ENCODE measurements at places on chromosomes 2 and 18. TPM values are rescaled to one million over a fixed set of nuclear protein-coding genes. Genes with fewer than 3 reads are reported as not detected.
A peak's percentile ranks its signal among the peaks of the same experiment; 100 is the strongest.

DNA sequence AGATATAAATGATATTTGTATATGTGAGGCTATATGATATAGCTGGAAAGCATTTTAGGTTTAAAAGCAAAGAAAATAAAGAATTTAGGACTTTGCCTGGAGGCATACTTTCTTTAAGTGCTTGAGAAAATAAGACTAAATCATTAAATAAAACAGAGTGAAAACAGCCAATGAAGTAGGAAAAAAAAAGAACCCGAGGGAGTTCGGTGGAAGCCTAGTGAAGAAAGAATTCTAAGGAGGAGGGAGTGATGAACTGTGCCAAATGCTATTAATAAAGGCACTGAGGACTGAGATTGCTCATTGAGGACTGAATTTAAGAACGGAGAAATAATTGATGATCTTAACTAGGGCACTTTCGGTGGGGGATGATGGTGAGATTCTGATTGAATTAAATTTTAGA lies 573.5 kb downstream of the DSC3 start:
- no peaks in the 10 kb centered on the region for H3K4me1 ChIP-seq
- no peak for DNase-seq
- no peaks in the 10 kb centered on the region for H3K36me3 ChIP-seq
- H3K27ac ChIP-seq: no peak overlapping the region
- no peaks in the 10 kb centered on the region for H3K27me3 ChIP-seq

Gene CABYR
- total RNA-seq: 2.6 TPM

Gene ALPG
- not detected for total RNA-seq

- H3K27ac ChIP-seq: no peak overlapping the region
- no peaks in the 10 kb centered on the region for H3K36me3 ChIP-seq
- peaks cover 11% of the 10 kb centered on the region for H3K27me3 ChIP-seq
- no peaks in the 10 kb centered on the region for H3K4me1 ChIP-seq
- no peak overlapping the region for H3K4me3 ChIP-seq
These were observed 252.0 kb upstream of the MYT1L start for GRCh38 chr2:2582998-2583545.

Gene TCF7L1
- total RNA-seq: 0.12 TPM

Gene TNS1
- 0.80 TPM for total RNA-seq

Gene SPATA3
- total RNA-seq: not detected

GRCh38 chr2:170122883-170123547 lies 54.9 kb upstream of the MYO3B start:
- H3K27me3 ChIP-seq: no peaks in the 10 kb centered on the region
- no peaks in the 10 kb centered on the region for H3K4me1 ChIP-seq
- H3K4me3 ChIP-seq: no peak overlapping the region
- peaks cover 2% of the 10 kb centered on the region for H3K36me3 ChIP-seq
- H3K27ac ChIP-seq: no peak overlapping the region
- no peak for DNase-seq

DNA sequence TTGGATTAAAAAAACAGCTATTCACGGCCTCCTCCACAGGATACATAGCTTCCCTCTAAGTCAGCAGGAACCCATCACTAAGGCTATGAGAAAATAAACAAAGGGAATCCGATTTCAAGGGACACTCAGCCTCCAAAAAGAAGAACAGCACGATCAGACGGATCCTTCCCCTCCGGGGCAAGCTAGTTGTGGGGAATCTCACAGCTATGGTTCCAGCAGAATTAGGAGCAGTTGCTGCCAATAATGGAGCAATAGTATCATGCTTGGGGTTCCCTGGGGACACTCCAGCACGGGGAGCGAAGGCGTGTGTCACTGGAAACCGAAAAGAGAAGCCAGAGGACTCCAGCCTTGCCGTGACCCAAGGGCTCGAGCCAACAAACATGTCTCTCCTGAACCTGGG lies 163.1 kb downstream of the TTC32 start:
- no peaks in the 10 kb centered on the region for H3K36me3 ChIP-seq
- no peaks in the 10 kb centered on the region for H3K4me1 ChIP-seq
- H3K4me3 ChIP-seq: no peak overlapping the region
- no peak overlapping the region for H3K27ac ChIP-seq

DNA sequence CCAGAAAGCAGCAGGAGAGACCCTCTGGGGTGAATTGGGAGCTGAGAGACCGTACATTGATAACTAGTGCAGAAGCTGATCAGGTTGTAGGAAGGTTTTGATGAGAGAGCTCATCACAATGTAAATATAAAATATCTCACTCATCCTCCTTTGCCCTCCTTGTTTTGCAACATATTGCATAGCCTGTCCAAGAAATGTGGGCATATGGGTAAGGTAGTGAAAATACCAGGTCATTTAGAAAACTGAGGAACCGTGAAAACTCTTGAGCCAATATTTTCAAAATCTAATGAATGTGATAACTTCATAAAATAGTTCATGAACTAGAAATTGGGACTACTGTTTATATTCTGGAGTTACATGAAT lies 31.4 kb downstream of the C18orf54 start:
- no peaks in the 10 kb centered on the region for H3K36me3 ChIP-seq
- DNase-seq: no peak
- no peak overlapping the region for H3K4me3 ChIP-seq
- H3K27ac ChIP-seq: no peak overlapping the region

DNA sequence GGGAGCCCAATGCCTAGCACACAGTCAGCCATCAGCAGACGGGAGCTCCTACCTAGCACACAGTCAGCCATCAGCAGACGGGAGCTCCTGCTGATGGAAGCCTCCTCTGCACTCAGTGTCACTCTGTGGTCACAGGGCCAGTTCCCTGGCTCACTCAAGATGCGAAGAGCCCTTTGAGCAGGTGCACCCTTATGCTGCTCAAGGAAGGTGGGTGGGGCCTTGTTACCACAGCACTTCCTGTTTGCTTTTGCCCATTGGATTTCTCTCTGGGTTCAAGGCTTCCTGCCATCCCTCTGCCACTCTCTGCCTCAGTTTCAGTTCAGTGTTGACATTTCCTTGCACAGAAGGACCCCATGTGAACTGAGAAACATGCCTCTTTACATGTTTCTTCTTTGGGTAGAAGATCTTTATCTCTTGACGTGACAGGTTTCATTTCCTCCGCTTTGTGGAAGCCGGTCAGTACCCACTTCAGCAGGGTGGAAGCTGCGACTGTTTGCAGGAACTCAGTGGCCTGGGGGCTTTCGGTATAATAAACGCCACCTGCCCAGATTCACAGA lies 11.6 kb downstream of the TRIB2 start:
- H3K27ac ChIP-seq: peak overlapping the region; percentile 98
- H3K4me3 ChIP-seq: peak overlapping the region; percentile 79
- peak; percentile 33 for DNase-seq
- no peaks in the 10 kb centered on the region for H3K27me3 ChIP-seq

GRCh38 chr2:70708376-70709199 lies 59.4 kb downstream of the ADD2 start:
- H3K27me3 ChIP-seq: no peaks in the 10 kb centered on the region
- no peaks in the 10 kb centered on the region for H3K36me3 ChIP-seq
- no peak overlapping the region for H3K4me3 ChIP-seq
- no peaks in the 10 kb centered on the region for H3K4me1 ChIP-seq
- DNase-seq: no peak
- no peak overlapping the region for H3K27ac ChIP-seq

DNA sequence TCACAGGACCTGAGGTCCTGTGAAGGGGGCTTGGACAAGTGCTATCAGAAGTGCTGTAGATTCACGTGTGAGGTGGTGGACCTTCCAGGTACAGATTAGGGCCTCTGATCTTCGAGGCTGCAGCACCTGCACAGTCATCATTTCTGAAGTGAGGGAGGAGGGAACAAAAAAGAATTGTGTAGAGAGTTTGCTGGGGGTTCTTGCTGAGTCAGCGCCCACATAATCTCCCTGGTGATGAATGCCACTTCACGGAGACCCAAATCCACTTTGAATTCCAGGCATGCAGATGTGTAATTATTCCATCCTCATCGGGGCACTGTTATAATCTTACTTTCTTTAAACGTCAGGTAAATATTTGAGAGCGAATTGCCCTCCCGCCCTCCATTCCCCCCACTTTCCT lies 128.5 kb upstream of the CAPN13 start:
- H3K4me3 ChIP-seq: no peak overlapping the region
- H3K4me1 ChIP-seq: no peaks in the 10 kb centered on the region

Gene C2orf74
- 3.9 TPM for total RNA-seq

Gene LAMA1
- not detected for total RNA-seq

GRCh38 chr2:151258121-151258520 lies 3.5 kb downstream of the RBM43 start:
- no peaks in the 10 kb centered on the region for H3K27me3 ChIP-seq
- H3K36me3 ChIP-seq: peaks cover 5% of the 10 kb centered on the region
- H3K27ac ChIP-seq: peak overlapping the region; percentile 19
- H3K4me3 ChIP-seq: no peak overlapping the region

DNA sequence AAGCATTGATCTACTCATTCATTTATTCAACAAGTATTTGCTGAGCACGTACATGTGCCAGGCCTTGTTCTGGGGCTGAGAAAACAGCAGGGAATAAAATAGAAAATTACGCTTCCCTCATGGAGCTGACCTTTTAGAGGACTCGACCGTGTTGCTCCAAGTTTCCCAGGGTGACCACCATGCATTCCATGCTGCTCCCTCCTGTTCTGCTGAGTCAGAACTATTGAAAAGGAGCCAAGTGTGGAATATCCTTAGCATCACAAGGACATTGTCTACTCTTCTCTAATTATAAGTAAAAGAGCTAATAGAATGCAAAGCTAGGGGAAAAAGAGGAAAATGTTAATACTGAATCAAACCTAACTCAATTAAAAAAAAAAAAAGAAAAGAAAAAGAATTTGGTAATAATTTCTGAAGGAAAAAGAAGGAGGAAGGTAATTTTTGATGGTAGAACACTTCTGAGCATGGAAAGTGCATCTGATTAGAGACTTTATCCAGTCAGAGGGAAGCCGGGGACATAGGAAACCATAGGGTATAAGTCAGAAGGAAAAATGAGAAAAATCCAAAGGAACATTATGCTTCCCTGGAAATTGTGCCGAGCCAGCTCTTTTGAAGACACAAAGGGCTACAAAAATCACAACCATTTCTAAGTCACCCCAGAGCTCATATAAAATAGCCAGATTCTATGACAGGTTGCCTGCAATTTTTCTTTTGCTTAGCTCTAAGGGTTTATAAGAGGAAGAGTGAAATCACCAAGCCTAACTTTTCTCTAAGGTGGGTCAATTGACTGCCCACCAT lies 339.4 kb downstream of the RND3 start:
- H3K27ac ChIP-seq: no peak overlapping the region
- no peaks in the 10 kb centered on the region for H3K4me1 ChIP-seq
- no peak overlapping the region for H3K4me3 ChIP-seq
- no peak for DNase-seq
- no peaks in the 10 kb centered on the region for H3K36me3 ChIP-seq
- H3K27me3 ChIP-seq: no peaks in the 10 kb centered on the region

- H3K4me3 ChIP-seq: no peak overlapping the region
- peaks cover 19% of the 10 kb centered on the region for H3K27me3 ChIP-seq
- DNase-seq: no peak
- no peak overlapping the region for H3K27ac ChIP-seq
- peaks cover 2% of the 10 kb centered on the region for H3K4me1 ChIP-seq
These were observed 43.0 kb downstream of the TNFRSF11A start for GRCh38 chr18:62368100-62368499.

Gene ARHGAP15
- 309 TPM for total RNA-seq

GRCh38 chr2:240200230-240201051 lies 60.0 kb upstream of the OTOS start:
- peaks cover 2% of the 10 kb centered on the region for H3K36me3 ChIP-seq
- DNase-seq: no peak
- no peak overlapping the region for H3K4me3 ChIP-seq
- peaks cover 2% of the 10 kb centered on the region for H3K4me1 ChIP-seq
- H3K27ac ChIP-seq: no peak overlapping the region

DNA sequence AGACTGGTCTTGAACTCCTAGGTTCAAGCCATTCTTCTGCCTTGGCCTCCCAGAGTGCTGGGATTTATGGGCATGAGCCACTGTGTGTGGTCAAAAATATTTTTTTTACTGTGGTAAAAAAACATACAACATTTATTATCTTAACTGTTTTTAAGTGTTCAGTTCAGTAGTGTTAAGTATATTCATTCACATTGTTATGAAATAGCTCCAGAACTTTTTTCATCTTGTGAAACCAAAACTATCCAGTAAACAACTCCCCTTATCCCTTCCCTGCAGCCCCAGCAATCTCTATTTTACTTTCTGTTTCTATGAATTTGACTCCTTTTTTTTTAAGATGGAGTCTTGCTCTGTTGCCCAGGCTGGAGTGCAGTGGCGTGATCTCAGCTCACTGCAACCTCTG lies 9.3 kb downstream of the RMC1 start:
- peak overlapping the region; percentile 80 for H3K27ac ChIP-seq
- no peak for DNase-seq
- peaks cover 11% of the 10 kb centered on the region for H3K4me1 ChIP-seq
- peaks cover 2% of the 10 kb centered on the region for H3K36me3 ChIP-seq

DNA sequence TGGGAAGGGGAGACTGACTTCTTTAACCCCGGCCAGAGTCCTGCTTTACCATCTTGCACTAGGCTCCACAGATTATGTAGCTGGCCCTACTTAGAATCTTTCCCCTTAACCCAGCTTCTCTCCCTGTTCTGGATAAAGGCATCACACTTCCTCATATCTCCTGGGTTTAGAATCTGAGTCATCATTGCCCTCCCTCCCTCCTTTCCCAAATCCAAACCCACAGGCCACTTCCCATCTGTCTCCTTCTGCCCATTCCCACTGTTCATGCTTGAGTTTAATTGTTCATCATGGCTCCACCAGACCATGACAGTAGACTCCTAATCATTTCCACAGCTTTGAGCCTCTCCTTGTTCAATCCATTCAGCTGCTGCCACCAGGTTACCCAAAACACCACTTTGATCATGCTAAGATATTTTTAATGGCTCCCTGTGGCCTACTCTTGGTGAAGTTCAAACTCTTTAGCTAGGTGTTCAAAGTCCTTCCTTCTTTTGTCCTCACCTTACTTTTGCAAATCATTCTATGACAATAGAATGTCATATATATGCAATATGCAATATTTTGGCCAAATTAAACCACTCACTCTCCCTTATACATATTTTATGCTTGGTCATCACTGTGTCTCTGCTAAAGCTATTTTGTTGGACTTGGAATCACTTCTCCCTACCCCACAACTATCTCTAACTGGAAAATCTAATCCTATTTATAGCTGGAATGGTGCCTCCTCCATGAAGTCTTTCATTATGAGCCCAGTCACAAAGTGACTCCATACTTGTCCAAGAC lies 5.5 kb downstream of the PDE11A start:
- no peaks in the 10 kb centered on the region for H3K4me1 ChIP-seq
- DNase-seq: no peak
- H3K36me3 ChIP-seq: no peaks in the 10 kb centered on the region
- H3K27ac ChIP-seq: no peak overlapping the region

Gene DES
- not detected for total RNA-seq

GRCh38 chr2:172253190-172254052 lies 150.7 kb upstream of the DLX2 start:
- H3K4me1 ChIP-seq: peaks cover 10% of the 10 kb centered on the region
- no peaks in the 10 kb centered on the region for H3K36me3 ChIP-seq
- H3K4me3 ChIP-seq: peak overlapping the region; percentile 31
- H3K27me3 ChIP-seq: peaks cover 4% of the 10 kb centered on the region
- peak overlapping the region; percentile 9 for H3K27ac ChIP-seq
- no peak for DNase-seq

Measured in T-helper 17 cell (primary cell).